Activated T-cell treated with anti-CD3 and anti-CD28 coated beads for 1 hour (primary cell): ENCODE measurements at places on chromosomes 7 and 10.
A peak's percentile ranks its signal among the peaks of the same experiment; 100 is the strongest.

- DNase-seq = no peak
These were observed 217.8 kb upstream of the AGK start for GRCh38 chr7:141333459-141333858.

GRCh38 chr7:118104812-118105441 lies 79.0 kb upstream of the LSM8 start:
- no peak for DNase-seq

DNA sequence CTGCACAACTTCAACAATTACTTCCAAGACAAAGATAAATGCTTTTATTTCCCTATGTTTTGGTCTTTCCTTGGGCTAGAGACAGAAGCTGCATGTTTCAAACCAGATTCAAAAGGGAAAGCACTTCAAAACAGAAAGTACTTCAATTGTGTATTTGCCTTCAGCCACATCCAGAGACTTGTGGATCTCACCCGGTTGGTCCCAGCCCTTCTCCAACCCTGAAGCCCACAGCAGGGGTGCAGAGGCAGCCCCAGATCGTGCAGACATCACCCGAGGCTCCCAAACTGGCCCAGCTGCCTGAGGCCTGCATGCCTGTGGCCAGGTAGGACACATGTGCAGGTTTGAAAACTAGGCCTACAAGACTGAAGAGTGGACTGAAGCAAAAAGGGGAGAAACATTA lies 80.8 kb downstream of the ALOX5 start:
- DNase-seq = no peak

DNA sequence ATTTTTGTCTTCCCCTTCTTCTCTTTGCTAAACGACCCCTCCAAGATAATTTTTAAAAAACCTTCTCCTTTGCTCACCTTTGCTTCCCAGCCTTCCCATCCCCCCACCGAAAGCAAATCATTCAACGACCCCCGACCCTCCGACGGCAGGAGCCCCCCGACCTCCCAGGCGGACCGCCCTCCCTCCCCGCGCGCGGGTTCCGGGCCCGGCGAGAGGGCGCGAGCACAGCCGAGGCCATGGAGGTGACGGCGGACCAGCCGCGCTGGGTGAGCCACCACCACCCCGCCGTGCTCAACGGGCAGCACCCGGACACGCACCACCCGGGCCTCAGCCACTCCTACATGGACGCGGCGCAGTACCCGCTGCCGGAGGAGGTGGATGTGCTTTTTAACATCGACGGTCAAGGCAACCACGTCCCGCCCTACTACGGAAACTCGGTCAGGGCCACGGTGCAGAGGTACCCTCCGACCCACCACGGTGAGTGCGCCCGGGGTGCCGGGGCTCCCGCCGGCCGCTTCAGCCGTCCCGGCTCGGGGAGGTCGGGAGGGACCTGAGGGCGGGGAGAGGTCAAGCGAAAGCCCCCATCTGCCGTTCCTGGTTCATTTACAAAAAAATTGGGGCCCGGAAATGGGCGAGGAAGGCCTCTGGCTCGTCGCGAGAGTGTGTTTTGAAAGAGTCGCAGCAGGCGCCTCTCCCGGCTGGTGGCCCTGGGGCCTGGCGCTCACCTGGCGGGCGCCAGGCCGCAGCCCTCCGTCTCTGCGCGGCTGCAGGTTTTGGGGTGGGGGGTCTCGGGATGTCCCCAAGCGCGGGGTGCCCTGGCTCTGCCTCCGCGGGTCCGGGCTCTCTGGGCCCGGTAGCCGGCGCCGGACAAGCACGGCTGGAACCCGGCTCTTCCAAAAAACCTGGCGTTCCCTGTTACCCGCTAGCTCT lies 1.2 kb downstream of the GATA3 start:
- no peak for DNase-seq

DNA sequence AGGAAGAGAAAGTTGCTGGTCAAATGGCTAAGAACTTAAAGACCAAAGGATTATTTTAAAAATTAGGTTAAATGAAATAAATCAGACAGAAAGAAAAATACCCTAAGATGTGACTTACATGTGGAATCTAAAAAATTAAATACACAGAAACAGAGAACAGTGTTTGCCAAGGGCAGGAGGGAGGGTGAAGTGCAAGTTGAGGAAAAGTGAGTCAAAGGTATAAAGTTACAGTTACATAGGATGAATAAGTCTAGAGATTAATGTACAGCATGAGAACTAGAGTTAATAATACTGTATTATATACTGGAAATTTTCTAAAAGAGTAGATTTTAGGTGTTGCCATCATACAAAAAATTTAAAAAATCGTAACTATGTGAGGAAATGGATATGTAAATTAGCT lies 146.3 kb downstream of the MDFIC start:
- no peak for DNase-seq

- no peak for DNase-seq
These were observed 23.1 kb downstream of the KCP start for GRCh38 chr7:128887169-128888038.

- DNase-seq = no peak
These were observed 176.5 kb downstream of the EXOC4 start for GRCh38 chr7:133429371-133429770.

GRCh38 chr7:138963675-138964074 lies 17.5 kb downstream of the KIAA1549 start:
- DNase-seq = no peak

- no peak for DNase-seq
These were observed 429.7 kb downstream of the ARL4A start for GRCh38 chr7:13117103-13117502.

- DNase-seq = no peak
These were observed 125.7 kb upstream of the MTPN start for GRCh38 chr7:136102881-136103280.

- DNase-seq = peak; percentile 29
These were observed 18.7 kb downstream of the ZNF786 start for GRCh38 chr7:149071641-149072437.

- DNase-seq = no peak
These were observed 38.8 kb upstream of the FAM20C start for GRCh38 chr7:153604-154003.

DNA sequence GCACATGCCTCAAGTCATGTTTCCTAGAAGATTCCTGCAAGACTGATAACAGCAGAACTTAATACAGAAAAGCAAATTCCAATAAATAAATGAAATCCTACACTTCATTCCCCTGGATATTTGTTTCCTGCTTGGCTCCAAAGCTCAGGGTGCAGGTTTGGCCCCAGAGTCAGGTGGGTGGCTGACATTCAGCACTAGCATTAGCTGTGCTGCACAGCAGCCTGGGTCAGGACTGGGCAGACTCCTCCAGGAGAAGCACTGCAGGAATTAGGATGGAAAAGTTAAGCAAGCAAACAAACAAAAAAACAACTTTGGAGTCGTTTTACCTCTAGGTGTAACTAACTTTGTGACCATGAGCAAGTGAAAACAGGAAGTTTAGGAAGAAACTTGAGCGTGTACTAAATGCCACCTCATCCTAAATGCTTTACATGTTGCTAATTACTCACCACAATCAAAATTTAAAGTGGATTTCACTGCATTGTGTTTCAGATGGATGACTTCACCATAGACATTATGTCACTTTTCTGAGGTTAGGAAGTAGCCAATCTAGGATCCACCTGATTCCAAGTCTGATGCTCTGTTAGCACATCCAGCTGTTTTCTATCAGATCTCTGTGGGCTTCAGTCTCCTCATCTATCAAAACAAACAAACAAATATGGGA lies 239.4 kb downstream of the C7orf25 start:
- DNase-seq = no peak

GRCh38 chr10:71409516-71410104 lies 12.9 kb downstream of the CDH23 start:
- DNase-seq = no peak

GRCh38 chr10:30594077-30594476 lies 35.5 kb downstream of the LYZL2 start:
- DNase-seq = no peak

GRCh38 chr10:13078912-13079775 lies 20.8 kb upstream of the OPTN start:
- DNase-seq = no peak

- no peak for DNase-seq
These were observed 649 bp downstream of the SCD start for GRCh38 chr10:100347568-100348195.

DNA sequence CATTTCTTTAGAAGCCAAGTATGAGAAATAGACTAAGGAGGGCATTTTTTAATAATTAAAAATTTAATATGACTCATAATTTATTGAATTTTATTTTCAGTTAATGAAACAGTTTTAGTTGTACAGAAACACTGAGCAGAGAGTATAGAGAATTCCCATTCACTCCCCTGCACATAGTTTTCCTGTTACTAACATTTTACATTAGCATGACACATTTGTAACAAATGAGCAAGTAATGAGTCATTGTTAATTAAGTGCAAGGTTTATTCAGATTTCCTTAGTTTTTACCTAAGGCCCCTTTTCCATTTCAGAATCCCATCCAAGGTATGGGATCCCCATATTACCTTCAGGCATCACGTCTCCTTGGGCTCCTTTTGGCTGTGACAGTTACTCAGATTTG lies 271.5 kb upstream of the FZD8 start:
- DNase-seq = no peak

DNA sequence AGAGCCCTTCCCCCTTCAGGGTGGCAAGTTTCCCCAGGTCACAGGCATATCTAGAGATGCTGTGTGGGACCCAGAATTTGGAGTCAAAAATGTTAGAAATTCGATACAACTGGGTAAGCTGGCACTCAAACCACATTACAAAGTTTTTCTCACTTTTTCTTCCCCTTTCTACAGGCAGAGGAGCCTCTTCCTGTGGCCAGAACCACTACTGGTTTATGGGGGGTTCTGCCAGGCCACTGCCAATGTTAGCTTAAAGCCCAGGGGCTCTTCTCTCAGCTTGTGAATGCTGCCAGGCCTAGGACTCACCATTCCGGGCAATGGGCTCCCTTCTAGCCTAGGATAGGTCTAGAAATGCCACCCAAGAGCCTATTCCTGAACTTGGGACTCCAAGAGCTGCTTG lies 617.9 kb upstream of the PHF14 start:
- no peak for DNase-seq

DNA sequence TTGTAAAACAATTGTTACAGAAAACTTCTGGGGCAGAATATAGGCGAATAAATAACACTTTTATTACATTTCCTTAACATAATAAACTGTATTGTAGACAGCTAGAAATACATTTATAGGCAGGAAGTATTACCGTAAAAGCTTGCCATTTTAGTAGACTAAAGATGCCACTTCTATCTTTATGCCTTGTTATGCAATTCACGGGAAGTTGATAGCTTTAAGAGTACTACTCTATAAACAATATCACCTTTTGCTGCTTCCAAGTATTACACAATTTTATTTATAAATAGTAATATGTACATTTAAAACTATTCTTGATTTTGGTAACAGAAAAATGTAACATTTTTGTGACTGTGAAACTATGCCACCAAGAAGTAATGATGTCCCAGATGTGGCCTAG lies 37.9 kb downstream of the PALS2 start:
- no peak for DNase-seq

DNA sequence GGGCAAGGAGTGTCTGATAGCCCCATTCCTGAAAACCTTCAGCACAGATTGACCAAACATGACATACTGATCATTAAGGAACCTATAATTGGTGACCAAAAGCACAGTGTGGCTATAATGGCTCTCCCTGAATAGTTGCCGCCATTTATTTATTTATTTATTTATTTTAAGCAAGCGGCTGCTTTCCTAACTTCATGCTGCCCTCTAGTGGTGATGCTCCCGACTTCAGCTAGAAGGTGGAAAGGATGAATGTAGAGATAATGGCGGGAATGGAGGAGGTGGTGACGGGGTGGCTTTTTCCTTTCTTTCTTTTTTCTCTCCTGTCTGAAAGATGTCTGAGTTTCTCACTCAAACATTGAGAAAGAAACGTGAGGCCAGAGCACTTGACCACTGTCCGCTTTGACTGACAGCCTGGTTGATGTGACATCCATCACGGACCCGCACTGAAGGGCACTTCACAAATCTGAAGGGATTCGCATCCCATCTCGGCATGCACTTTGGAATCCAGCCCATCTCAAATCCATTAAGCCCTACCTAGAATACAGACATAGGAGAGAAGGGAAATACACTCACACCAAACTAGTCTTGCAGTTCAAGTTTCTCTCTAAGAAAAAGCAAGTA lies 1090.1 kb downstream of the KCNMA1 start:
- peak; percentile 14 for DNase-seq

DNA sequence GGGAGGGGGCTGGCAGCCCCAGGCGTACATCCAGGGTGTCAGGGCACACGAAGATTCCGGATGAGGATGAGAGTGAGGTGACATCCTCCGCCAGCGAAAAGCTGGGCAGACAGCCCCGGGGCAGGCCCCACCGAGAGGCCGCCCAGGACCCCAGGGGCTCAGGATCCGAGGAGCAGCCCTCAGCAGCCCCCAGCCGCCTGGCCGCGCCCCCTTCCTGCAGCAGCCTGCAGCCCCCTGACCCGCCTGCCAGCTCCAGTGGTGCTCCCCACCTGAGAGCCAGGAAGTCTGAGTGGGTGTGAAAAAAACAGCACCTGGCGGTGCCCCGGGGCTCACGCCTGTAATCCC lies 3.2 kb downstream of the GJD4 start:
- DNase-seq = no peak

DNA sequence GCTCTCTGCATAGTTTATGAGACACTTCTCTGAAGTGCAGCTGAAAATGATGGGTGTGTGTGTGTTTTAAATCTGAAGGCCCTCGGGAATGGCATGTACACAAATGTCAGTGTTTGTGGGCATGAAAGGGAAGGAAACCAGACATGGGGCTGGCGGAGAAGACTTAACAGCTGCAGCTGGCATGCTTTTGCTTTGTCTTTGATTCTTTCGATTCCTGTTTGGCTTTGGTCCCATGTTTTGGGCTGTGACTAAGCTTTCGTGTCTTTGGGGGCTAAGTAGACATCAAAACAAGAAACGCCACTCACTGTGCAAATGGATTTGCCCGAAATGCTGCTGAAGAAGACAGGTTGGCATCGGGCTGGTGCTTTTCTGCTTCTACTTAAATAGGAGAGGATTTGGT lies 179.3 kb downstream of the PFKFB3 start:
- peak; percentile 19 for DNase-seq

DNA sequence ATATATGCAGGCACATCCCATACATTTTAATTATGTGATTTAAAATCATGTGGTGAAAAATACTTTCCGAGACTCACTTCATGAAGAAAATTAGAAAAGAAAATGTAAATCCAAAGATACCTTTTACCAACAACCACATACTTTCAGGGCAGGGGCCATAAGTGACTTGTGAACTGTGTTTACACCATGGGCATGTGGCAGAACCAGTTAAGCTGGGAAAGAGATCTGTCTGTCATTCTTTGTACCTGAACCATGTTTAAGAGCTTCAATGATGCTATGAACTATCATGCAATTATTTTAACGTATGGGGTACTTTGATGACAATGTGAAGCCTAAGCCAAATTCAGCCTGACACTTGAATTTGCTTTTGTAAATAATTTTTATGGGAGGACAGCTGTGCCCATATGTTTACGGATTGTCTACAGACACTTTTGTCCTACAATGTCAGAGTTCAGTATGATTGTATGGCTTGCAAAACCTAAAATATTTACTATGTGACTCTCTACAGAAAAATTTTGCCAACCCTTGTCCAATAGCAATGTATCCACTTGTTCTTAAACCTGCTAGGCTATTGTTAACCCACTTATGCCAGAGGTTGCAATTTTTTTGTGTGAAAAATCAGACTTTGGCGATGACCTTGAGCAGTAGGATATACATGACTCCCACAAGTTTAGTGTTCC lies 654.6 kb downstream of the TNS3 start:
- no peak for DNase-seq
